ENCODE measurements at places on chromosomes 16 and 17. TPM values are rescaled to one million over a fixed set of nuclear protein-coding genes. Genes with fewer than 3 reads are reported as not detected.

The NRN1L gene
- total RNA-seq = 4.0 TPM

DNA sequence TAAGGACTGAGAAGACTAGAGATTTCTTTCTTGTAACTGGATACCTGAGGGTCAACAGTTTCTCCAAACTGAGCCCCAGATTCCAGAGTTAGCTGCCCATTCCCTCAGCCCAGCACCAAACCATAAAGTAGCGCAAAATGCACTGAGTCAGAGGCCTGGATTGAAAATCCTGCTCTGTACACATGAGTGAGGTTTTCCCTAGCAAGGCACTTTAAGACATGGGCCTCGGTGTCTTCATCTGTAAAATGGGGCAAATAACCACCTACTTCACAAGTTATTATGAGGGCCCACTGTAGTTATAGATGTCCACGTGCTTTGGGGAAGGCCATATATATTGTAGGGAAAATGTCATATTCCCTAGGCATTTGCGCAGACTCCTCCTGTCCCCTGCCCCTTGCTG is 10.3 kb upstream of the DLX4 start:
- no peak for DNase-seq

DNA sequence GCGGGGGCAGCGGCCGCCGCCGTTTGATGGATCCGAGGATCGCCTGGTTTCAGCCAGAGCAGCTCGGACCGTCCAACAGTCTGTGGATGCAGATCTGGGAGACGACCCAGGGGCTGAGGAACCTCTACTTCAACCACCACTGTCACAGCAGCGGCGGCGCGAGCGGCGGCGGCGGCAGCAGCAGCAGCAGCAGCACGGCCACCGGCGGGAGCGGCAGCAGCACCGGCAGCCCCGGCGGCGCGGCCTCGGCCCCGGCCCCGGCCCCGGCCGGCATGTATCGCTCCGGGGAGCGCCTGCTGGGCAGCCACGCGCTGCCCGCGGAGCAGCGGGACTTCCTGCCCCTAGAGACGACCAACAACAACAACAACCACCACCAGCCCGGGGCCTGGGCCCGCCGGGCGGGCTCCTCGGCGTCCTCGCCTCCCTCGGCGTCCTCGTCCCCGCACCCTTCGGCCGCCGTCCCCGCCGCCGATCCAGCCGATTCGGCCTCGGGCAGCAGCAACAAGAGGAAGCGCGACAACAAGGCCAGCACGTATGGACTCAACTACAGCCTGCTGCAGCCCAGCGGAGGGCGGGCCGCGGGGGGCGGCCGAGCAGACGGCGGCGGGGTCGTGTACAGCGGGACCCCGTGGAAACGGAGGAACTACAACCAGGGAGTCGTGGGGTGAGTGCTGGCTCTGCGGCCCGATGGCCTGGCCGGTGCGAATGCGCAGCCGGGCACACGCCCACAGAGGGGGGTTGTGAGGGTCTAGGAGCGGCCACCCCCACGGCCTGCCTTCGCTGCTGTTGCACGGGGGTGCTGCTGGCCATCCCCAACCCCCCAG is 702 bp downstream of the TENT4B start:
- peak; percentile 14 for DNase-seq

- no peak for DNase-seq
These were observed 21.5 kb upstream of the ADGRG1 start for GRCh38 chr16:57606847-57607501.

The SPG7 gene
- 165 TPM for total RNA-seq

GRCh38 chr16:67393788-67394154 is 473 bp upstream of the TPPP3 start:
- DNase-seq = no peak

The STH gene
- total RNA-seq = not detected

DNA sequence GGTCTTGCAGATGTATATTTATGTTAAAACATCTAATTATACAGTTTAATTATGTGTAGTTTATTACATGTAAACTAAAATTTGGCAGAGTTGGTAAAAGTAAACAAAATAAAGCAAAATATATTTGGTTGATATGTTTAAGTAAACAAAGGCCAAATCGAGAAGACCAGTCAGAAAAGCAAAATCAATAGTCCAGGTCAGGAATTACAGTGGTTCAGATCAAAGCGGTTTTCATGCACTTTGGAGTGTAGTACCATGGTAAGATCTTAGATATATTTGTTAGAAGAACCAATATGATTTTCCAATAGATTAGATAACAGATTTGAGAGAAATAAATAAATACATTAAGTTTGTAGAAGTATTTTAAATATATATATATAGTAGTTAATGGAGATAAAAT is 1421.6 kb upstream of the CDH8 start:
- no peak for DNase-seq

- peak; percentile 28 for DNase-seq
These were observed 77.1 kb downstream of the SDK2 start for GRCh38 chr17:73566905-73567782.

DNA sequence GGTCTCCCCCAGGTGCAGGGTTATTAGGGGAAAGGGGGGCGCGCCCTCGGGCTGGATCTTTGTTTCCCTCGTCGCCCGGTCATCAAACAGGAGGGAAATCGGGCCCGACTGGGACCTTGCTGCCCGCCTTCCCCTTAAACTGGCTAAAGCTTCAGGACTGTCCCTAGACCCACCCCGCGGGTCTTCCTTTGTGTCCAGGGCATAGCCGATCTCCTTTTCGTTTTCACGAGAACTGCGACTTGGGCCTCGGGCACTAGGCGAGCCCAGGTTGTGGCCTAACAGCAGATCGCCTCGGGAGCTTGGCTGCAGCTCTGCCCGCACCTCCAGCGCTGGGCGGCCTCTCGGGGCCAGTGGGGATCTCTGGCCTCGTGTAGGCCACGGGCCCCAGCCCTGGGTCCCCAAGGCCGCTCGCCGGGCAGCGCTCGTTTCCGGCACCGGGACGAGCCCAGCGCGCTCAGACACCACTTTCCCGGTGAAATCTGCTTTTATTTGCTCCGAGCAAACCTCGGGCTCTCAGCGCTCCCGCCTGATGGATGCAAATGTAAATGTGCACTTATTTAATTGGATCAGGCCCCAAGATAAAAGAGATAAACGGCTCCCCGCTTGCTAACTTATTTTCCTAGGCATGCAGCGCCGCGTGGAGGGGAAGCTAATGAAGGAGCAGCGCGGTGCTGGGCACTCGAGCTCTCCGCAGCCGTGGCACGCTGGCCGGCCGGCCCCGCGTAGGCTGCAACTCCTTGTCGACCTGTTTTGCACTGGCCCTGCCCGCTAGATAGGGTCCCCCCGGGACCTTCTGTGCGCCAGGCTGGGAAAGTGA is 7.8 kb downstream of the IRX5 start:
- peak; percentile 54 for DNase-seq

The PRR29 gene
- 0.74 TPM for total RNA-seq

GRCh38 chr16:19583665-19584300 is 28.3 kb downstream of the VPS35L start:
- DNase-seq = peak; percentile 10

The MAPT gene
- total RNA-seq = 14.7 TPM

DNA sequence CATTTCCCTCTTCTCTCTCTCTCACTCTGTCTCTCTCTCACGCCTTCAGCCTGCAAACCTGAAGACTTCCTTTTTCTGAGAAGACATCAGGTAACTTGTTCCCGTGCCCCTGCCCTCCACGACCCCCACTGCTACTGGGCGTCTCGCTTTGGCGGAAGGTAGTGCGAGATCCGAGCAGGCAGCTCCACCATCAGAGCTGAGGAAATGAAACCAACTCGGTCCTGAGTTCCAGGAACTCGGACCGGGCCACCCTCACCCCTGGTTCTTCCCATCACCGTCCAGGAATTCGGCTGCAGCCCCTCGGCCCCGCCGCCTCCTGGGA is 585 bp downstream of the MLKL start:
- DNase-seq = no peak

The HS3ST4 gene
- 1.9 TPM for total RNA-seq

DNA sequence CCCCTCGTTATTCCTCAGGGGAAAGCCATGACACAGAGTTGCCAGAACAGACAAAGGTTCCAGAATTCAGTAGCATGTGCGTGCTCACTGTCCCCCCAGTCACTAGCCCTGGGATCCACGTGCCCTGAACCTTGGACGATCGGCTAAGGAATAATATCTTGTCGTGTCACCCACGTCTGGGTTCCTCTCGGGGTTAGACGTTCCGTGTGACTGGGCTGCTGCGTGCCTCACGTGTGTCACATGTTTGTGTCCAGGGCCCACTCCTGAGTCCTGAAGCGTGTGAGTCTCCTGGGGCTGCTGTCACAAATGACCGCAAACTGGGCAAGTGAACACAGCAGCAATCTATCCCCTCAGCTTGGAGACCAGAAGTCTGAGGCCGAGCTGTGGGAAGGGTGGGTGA is 12.4 kb upstream of the ZNF469 start:
- DNase-seq = no peak

The C16orf89 gene
- total RNA-seq = 29.4 TPM

- no peak for DNase-seq
These were observed 73.6 kb downstream of the GPRC5B start for GRCh38 chr16:19810817-19811731.

- no peak for DNase-seq
These were observed 8.6 kb upstream of the VAC14 start for GRCh38 chr16:70809392-70810060.

DNA sequence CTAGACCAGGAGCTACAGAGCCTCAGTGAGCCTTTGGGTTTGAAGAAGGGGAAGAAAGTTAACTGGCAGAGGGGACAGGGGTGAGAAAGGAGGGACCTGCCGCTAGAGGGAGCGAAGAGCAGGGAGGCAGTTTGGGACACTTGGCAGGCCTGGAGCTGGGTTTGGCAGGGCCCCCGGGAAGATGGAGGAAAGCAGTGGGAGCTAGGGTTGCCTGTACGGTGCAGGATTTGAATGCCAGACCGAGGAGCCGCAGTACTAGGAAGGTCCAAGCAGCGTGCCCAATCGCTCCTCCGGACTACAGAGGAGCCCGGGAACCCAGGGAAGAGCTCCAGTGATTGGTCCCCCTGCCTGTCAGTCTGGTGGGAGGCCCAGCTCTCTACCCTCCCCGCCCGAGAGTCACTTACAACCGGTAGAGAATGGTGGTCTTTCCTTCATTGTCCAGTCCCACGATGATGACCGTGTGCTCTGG is 1.3 kb downstream of the ARL5C start:
- peak; percentile 74 for DNase-seq

The CBLN1 gene
- total RNA-seq = not detected

- DNase-seq = peak; percentile 62
These were observed 79.0 kb downstream of the RPA1 start for GRCh38 chr17:1908699-1909309.

The PERCC1 gene
- total RNA-seq = 45.2 TPM

DNA sequence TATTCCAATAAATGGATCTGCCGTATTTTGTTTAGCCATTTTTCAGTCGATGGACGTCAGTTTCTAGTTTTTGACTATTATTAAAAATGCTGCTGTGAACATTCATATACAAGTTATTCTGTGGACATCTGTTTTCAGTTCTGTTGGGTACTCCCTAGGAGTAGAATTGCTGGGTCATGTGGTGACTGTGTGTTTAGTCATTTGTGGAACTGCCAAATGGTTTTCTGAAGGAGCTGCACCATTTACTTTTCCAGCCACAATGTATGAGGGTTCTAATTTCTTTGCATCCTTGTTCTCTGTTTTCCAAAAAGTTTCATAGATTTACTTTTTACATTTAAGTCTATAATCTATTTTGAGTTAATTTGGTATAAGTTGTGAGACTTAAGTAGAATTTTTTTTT is 29.5 kb downstream of the CYLD start:
- no peak for DNase-seq

The RPL19 gene
- total RNA-seq = 3,634 TPM
